ENCODE measurements at places on chromosomes 12 and 14. TPM values are rescaled to one million over a fixed set of nuclear protein-coding genes. Genes with fewer than 3 reads are reported as not detected.
A peak's percentile ranks its signal among the peaks of the same experiment; 100 is the strongest.

- no peak for DNase-seq
Measured at GRCh38 chr14:28407996-28408395, 358.6 kb upstream of the FOXG1 start.

- no peak for DNase-seq
Measured at GRCh38 chr12:117052386-117053049, 46.7 kb downstream of the TESC start.

DNA sequence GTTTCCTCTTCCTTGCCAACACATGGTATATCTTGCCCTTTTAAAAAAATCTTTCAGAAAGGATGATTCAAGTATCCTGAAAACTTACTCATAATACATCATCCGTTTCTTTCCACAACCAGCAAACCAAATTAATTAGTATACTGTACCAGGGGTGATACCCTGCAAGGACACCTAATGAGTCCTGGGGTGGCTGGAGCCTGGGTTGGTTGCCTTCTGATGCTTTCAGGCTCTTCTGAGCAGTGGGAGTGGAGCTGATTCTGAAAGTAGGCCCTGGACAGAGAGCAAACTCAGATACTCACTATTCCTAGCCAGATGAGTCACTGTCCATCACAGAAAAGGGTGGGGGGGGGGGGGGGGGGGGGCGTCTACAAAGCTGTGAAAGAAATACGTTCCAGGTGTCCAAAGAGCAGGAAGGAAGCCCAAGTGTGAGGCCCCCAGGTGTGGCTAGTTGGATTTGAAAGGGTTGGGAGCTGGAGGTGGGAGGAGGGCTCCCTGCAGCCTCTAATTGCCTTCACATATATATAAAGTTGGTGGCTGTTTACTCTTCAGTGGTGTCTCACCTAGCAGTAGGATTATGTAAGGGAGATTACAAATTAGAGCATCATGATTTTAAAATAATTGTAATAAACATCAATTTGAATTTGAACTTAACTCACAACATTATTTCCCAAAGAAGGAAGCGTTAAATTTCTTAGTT lies 36.5 kb downstream of the FBXO33 start:
- DNase-seq, result peak; percentile 19

- DNase-seq, result no peak
Measured at GRCh38 chr14:55973911-55974630, 144.1 kb upstream of the PELI2 start.

DNA sequence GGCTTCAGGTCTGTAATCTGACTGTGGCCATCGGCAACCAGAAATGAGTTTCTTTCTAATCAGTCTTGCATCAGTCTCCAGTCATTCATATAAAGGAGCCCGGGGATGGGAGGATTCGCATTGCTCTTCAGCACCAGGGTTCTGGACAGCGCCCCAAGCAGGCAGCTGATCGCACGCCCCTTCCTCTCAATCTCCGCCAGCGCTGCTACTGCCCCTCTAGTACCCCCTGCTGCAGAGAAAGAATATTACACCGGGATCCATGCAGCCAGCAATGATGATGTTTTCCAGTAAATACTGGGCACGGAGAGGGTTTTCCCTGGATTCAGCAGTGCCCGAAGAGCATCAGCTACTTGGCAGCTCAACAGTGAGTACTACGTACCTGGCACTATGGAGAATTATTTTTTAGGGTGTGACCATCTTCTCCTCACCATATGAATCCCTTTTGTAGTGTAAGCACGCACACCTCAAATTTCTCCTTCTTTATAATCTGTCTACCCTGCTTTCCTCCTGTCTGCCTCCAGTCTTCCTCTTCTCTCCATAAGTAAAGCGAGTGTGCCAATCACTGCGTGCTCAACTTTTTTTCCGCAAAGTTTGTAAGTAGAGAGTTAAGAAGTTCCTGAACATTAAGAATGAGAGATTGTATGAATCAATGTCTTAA lies at the start of gene TPH2:
Gene TPH2 (plus strand): TSS at position 118 of the 658 bp plus-strand sequence. CDS start 142 bp downstream, at position 260.
- peak; percentile 56 for DNase-seq

DNA sequence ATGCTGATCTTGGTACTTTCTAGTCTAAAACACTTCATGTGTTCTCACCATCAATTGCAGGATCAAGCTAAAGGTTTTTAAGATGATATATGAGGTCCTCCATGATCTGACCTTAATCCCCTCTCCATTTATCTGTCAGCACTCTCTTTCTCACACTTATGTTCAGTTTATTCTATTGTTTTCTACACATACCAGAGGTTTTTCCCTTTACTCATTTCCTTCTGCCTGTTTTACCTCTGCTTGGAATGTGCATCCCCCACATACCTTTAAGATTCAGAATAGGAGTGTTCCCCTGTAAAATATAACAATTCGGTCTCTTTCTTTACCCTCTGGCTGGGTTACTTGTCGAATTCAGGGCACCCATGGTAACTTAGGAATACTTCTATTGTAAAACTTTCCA lies 219.1 kb upstream of the PKP2 start:
- DNase-seq, result no peak

DNA sequence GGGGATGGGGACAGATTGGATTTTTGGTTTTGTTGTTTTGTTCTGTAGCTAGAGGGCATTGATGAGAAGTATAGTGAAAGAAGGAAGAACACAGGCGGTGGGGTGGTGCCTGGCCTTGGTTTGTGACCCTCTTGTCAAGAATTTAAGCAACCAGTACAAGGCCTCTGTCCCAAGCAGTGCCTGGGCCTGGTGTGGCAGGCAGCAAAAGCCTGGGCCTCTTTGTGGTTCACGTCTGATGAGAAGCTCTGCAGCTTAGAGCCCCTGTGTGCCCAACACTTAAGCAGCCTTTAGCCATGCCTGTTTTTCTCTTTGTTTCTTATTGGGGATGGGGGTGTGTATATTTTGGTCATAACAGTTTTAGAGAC lies 98.0 kb downstream of the PPP2R5C start:
- no peak for DNase-seq

DNA sequence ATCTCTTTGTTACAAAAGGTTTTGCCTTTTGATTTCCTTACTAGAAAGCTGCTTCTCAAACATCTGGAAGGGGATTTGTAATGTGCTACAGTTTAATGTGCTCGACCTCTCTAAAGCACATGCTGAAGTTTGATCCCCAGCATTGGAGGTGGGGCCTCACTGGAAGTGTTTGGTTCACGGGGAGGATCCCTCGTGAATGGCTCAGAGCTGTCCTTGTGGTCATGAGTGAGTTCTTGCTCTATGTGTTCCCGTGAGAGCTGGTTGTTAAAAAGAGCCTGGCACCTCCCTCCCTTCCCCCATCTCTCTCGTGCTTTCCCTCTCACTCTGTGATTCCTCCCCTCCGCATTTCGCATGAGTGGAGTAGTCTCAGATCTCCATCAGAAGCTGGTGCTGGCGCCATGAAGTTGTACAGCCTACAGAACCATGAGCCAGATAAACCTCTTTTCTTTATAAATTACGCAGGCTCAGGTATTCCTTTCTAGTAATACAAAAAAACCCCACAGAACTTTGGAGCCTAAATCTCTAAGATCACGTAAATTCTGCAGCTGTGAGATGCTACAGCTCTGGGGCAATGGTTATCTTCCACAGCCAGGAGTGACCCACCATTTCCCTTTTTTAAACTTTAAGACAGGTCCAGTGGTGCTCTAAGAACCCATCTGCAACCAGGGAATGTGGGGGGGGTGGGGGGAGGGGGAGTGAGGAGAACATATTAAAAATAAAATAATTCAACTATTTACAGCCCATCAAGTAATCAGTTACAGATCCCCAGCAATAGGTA lies 214.4 kb downstream of the FOXN3 start:
- DNase-seq, result no peak

- DNase-seq, result peak; percentile 49
Measured at GRCh38 chr12:20314328-20314727, 54.0 kb upstream of the PDE3A start.

DNA sequence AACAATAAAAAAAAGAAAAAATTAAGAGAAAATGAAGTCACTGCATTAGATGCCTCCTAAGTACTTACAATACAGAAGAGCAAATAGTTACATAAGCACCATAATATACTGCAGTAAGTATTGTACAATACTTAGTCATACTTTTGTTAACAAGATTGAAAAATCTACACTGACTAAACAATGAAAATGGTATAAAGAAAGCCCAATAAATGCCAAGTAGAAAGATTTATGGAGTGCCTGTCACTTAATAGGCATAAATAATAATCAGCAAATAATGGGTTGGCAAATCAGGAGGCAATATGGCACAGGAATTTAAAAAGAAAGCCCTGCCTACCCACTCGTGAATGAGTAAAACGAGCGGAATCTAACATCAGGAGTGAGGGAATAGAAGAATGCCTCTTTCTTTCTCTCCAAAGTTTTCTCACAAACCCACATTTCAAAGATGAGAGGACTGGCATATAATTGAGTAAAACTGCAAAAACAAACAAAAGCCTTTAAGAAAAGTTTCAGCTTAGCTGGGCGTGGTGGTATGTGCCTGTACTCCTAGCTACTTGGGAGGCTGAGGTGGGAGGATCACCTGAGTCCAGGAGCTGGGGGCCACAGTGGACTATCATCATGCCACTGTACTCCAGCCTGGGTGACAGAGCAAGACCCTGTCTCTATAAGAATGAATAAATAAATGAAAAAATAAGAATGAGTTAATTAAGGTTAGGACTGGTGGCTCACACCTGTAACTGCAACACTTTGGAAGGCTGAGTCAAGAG lies 36.1 kb downstream of the CRY1 start:
- peak; percentile 63 for DNase-seq

DNA sequence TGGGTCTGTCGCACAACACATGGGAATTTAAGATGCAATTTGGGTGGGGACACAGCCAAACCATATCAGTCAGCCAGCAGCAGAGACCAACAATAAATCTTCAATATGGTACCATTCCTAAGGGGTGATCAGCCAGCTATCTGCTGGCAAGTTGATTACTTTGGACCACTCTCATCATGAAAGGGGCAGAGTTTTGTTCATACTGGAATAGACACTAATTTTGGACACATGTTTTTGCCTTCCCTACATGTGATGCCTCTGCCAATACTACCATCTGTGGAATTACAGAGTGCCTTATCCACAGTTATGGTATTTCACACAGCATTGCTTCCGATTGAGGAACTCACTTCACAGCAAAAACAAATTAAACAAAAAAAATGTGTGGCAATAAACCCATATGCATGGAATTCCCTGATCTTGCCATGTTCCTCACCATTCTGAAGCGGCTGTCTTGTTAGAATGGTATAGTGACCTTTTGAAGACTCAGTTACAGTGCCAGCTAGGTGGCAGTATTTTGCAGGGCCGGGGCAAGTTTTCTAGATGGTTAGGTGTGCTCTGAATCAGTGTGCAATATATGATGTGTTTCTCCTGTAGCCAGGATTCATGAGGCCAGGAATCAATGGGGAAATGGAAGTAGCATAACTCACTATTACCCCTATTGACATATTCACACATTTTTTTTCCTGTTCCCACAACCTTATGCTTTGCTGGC lies 179.0 kb upstream of the IGF1 start:
- no peak for DNase-seq

GALNT16 gene
- 8.5 TPM for total RNA-seq

GLIPR1L2 gene
- total RNA-seq, result 0.33 TPM

ACACB gene
- 9.1 TPM for total RNA-seq

ASB2 gene
- 0.99 TPM for total RNA-seq

IFNG gene
- not detected for total RNA-seq

TRPV4 gene
- 0.51 TPM for total RNA-seq

NKX2-8 gene
- not detected for total RNA-seq

ACAD10 gene
- total RNA-seq, result 16.2 TPM

NEUROD4 gene
- total RNA-seq, result not detected

WASHC4 gene
- total RNA-seq, result 98.3 TPM
